ENCODE measurements at places on chromosomes 2 and 18.

DNA sequence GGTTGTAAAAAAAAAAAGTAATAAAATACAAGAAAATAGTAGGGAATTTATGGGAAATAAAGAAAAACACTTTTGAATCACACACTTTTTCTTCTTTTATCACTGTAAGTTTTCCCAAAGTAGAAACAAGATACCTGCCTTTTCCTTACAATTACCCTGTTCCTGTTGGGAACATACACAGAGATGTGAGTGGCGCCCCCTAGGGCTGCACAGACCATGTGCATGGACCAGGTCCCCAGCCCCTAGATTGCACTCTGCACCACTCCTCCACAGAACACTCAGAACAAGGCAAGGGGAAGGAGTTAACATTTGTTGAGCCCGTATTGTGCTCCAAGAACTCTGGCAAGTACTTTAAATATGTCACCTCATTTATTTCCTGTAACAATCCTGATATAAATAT lies 118.7 kb upstream of the NRP2 start:
- DNase-seq, result no peak

DNA sequence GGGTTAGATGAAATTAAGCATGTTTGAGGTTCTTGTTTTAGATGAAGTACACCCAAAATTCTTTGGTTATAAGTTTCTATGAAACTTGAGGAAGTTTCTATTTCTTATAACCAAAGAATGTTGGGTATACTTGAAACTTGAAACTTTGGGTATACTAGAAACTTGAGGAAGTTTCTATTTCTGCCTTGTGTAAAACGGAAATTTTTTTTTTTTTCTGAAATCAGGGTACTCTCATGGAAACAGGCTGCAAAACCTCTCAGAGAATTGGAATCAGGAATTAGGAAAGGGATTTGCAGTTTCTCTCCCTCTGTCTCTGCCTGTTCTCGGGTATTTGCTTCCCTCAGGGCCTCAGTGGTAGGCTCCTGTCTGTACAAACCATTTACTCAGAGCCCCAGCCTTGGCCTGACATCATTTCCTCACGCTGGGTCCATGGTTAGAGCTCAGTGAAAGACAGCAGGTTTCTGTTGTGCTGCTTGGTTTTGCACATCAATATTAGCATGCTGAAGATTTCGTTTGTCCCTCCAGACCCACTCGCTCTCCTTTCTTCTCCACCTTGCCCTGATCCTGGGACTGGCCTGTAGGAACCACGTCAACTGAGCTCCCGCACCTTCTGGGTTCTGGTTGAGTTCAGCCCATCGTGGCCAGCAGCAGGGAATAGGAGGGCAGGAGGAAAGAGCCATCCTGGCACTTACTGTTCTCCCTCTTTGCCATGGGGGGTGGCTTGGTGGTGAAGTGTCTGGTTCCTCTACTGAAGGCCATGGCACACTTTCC lies 106.4 kb downstream of the POLR1A start:
- DNase-seq, result no peak

GRCh38 chr2:74707837-74708236 lies 53.8 kb downstream of the SEMA4F start:
- DNase-seq, result no peak

DNA sequence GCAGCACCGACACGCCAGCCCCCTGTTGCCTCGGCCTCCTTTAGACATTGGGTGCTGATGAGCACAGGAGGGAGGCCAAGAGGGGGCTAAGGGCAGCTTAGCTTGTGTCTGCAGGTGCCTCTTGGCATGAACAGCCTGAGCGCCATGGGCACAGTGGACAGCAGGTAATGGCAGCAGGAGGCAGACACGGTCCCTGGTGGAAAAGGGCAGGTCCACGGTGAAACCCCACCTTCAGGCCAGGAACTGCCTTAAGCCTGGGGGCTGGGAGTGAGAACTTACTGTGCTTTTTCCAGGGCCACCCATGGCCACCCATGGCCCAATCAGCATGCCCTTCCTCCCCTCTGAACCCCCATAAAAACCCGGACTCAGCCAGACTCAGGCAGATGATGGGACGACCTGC lies 633.4 kb upstream of the TMEFF2 start:
- DNase-seq, result no peak

- no peak for DNase-seq
Measured at GRCh38 chr2:17620841-17621240, 80.3 kb downstream of the VSNL1 start.

GRCh38 chr2:146927080-146927711 lies 917.6 kb upstream of the ACVR2A start:
- DNase-seq, result no peak

GRCh38 chr2:219497495-219498279 lies 1.0 kb upstream of the GMPPA start:
- no peak for DNase-seq

DNA sequence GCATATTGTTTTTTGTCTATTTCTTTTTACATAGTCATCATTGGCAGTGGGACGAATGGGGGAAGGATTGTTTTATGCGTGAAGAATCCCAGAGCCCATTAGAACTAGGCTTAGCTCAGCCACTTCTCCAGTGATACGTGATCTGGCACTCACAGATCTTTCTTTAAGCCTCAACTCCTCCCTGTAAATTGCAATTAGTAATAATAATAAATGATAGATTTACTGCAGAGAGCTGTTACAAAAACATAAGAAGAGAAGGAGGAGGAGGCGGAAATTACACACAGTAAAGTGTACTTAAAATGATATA lies 629.3 kb downstream of the NRXN1 start:
- no peak for DNase-seq

- DNase-seq, result no peak
Measured at GRCh38 chr2:177830881-177831386, 241.6 kb downstream of the PDE11A start.
